ENCODE measurements at places on chromosomes 4 and X. TPM values are rescaled to one million over a fixed set of nuclear protein-coding genes. Genes with fewer than 3 reads are reported as not detected.

Gene XK
- total RNA-seq = 1.4 TPM

DNA sequence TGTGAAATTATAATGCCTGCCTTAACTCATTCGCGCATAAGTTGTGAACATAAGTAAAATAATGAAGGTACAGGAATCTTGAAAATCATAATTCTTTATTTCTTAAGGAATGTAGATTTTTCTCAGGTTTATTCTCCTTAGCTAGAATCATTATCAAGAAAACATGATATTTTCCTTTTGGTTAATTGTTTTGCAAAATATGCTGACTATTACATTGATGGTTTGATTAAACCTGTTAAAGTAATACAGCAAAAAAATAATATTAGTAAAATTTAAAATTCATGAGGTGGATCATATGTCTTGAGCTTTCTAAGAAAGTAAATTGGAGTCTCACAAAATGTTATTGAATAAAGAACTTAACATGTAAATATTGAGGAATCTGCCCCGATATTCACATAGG, 178.7 kb upstream of the TRAM1L1 start:
- DNase-seq = no peak

Gene CCNA2
- total RNA-seq = 81.1 TPM

DNA sequence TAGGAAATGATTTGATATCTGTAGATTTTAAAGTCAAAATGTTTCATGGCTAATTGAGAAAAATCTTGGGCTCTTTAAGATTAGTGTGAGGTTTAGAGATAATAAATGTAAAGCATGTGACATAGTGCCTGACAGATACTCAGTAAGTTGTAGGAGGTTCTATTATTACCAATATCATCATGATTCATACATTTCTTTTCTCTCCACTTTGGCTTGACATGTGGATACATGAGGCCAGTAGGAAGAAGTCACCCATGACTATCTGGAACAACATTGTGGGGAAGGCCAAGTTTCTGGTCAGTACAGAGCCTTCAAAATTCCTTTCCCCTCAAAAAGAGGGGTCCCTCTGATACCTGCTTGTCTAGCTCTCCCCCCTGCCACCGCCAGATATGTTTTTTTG, 91.2 kb upstream of the SORBS2 start:
- no peak for DNase-seq

Gene LIAS
- 23.5 TPM for total RNA-seq

Gene CCKAR
- not detected for total RNA-seq

- DNase-seq = no peak
Measured at GRCh38 chr4:15682242-15683142, 865 bp downstream of the FAM200B start.

DNA sequence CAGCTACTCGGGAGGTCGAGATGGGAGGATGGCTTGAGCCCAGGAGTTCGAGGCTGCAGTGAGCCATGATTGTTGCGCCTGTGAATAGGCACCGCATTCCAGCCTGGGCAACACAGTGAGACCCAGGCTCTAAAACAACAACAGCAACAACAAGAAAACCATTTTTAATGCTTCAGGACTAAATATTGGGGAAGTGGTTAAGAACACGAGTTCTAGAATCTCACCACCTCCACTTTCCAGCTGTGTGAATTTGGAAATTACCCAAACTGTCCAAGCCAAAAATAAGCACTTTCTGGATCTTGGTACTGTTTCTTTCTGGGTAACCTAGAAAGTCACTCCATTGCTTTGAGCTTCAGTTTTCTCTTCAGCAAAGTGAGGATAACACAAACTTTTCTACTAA, 63.2 kb downstream of the ADGRG2 start:
- no peak for DNase-seq

DNA sequence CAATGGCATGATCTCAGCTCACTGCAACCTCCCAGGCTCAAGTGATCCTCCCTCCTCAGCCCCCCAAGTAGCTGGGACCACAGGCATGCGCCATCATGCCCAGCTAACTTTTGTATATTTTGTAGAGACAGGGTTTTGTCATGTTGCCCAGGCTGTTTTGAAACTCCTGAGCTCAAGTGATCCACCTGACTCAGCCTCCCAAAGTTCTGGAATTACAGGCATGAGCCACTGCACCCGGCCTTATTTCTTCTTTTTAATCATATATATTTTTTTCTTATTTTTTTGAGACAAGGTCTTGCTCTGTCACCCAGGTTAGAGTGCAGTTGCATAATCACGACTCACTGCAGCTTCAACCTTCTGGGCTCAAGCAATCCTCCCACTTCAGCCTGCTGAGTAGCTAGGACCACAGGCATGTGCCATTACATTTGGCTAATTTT, 184.0 kb downstream of the TSPAN5 start:
- DNase-seq = no peak

DNA sequence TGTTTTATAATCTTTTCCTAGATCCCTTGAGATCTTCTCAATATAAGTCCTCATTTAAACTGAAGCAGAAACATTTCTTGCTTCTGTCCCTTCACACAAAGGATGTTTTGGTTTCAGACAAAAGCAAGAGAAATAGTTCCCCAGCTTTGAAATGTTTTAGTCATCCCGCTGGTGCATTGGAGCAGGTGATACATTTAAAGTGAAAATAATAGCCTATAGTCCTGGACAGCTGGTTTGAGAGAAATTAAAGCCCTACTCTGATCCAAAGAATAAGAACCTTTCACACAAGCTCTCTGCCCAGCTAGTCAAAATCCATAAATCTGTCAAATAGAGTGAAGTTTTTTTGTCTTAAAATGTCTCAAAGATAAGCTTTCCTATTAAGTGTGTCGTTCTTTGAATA, 79.4 kb downstream of the LUZP4 start:
- DNase-seq = no peak

Gene PNMA6F
- 0.13 TPM for total RNA-seq

Gene MAGEA10
- total RNA-seq = not detected
